ENCODE measurements at places on chromosomes 1 and 21.
A peak's percentile ranks its signal among the peaks of the same experiment; 100 is the strongest.

GRCh38 chr1:30759718-30760281 is 2.2 kb upstream of the LAPTM5 start:
- no peak for DNase-seq

DNA sequence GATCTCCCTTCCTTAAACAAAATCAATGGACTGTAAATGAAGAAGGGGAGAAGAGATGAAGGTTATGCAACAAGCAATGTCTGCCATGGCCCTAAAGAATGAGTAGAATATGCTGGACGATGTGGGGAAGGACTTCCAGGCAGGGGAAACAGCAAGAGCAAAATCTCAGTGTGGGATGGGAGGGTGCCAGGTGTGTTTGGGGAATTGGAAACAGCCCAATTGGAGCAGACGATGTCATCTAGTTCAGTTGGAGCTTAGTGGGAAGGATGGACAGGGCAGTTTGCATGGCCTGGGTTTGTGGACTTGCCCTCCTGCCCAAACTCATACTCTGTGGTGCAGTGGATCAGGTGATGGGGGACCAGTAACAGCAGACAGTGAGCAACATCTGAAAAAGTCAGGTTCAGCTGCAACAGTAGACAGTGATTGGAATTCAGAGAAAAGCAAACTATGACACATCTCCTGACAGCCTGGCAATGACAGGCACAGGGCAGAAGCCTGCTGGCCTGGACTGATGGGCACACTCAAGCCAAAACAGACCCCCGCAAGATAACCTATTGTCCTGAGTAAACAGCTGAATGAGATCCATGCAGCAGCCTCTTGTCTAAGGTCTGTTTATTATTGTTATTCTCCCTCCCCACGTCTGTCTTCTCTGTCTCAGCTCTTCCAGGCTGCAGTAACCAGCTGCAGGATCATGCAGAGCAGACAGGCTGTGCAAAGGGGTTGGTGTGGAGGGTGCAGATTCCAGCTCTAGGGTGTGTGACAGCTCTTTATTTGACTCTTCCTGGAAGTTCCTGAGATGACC is 50.5 kb upstream of the PRELP start:
- no peak for DNase-seq

- peak; percentile 13 for DNase-seq
Measured at GRCh38 chr1:158248118-158248517, 6.1 kb upstream of the CD1A start.

DNA sequence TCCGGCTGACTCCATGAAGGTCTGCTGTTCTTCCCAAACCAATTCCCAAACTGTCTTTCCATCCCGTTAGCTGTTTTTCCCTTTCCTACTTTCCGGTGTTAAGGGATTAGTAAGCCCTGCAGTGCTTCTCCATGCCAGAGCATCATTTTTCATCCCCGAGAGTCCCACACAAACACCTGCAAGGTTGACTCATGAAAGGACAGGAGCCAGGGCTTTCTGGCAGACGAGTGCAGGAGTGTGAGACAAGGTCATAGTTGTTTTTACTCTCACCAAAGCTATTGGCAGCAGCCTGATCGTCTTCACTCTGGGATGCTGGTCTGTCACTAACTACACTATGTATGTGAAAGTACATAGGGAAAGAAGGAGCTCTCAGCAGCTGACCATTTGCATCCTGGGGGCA is 10.2 kb upstream of the BECN2 start:
- DNase-seq, result no peak

GRCh38 chr1:75519651-75520427 is 91.1 kb downstream of the SLC44A5 start:
- DNase-seq, result no peak

GRCh38 chr1:204941421-204942338 is 71.0 kb downstream of the NFASC start:
- DNase-seq, result peak; percentile 13

All from NK-92 treated with Interleukin-12 subunit alpha and Interleukin-12 subunit beta, amount 100 ng/mL, for 24 hours (cell line).